ENCODE measurements at places on chromosomes 3 and 15.

DNA sequence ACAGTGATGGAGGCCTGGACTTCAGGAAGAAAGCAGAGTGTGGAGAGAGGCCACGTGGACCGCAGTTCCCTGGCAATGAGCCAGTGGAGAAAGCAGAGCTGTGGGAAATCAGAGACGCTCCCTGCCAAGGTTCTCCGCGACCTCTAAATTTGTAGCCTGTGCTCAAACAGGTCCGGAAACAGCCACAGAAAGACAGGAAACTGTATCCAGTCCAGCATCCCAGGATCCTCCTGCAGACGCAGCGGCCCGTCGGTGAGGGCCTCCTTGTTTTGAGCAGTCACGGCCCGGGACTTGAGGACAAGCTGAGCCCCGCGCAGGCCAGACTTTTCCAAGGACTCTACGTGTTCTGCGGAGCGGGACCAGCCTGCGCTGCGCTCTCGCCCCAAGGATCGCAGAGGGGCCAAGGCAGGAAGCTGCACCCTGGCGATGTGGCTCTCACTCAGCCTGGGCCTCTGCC, 22.3 kb downstream of the RPSA start:
- no peak for DNase-seq

GRCh38 chr3:140686128-140686527, 8.3 kb downstream of the TRIM42 start:
- no peak for DNase-seq

- DNase-seq: no peak
These were observed 13.8 kb downstream of the PKM start for GRCh38 chr15:72217216-72217615.

DNA sequence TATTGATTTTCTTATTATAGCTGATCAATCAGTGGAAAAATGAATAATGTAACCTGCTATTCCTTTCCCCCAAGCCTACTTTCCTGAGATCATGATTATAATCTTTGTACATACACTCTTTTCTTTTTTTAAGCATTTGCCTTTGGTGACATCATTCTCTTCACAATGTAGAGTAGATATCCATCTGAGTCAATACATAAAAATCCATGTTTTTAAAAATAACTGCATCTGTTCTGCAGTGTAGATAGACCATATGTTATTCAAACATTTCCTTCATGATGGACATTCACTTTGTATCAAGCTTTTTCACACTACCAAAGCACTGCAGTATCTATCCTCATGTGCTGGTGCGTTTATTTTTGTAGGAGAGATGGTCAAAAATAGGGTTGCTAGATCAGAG, 211.1 kb downstream of the PTPRG start:
- no peak for DNase-seq

GRCh38 chr15:69881302-69881670, 216.4 kb downstream of the TLE3 start:
- no peak for DNase-seq

DNA sequence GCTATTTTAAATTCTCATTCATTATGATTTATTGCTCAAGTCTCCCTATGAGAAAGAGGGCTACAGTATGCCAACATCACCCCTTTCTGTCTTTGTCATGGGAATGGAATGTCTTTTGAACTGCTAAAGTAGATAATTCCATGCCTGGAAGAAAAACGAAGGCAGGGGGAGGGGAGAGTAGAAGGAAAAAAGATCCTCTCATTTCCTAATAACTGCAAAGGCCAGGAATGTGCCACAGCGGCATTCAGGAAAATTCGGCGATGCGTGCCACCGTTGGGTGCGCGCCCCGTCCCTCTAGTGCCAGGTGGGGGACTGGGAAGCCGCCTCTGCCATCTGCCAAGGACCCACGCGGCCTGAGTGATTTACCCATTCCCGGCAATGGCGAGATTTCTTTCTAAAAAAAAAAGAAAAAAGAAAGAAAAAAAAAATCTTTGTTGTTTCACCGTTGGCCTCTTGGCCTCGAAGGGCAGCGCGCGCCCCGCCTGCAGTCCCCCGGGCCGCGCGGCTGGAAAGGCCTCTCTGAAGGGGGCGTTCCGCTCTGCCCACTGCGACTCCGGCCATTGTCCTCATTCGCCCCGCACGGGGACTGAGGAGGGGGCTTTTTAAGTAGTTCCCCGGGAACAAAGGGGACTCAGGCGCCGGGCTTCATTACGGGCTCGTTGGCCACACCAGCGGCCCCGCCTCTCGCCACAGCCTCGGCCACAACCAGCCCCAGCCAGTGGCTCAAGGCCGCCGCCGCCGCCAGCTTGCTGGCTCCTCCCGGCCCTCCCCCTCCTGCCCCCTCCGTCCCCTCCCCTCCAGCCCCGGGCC, 54.5 kb downstream of the CPN2 start:
- DNase-seq: peak; percentile 30

DNA sequence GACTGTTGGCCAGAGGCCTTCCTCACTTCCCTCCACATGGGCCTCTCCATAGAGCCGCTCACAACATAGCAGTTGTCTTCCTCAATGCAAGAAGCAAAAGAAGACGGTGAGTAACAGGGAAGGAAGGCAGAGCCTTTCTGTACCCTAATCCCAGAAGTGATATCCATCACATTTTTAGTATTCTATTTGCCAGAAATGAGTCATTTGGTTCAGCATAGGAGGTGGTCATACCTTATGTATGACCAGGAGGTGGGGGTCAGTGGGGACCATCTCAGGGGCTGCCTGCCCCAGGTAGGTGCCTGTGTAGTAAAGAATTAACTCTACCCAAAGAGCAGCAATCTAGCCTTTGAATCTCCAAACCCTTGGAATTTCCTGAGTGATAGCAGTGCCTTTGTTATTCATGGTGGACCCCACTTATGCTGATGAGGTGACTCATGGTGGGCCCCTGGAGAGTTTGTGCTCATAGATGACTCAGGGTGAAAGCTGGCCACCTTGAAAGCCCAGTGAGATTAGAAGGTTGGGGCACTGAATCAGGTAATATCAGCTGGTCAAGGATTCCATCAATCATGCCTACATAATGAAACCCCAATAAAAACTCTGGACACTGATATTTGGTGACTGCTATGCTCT, 323.9 kb upstream of the IGF1R start:
- DNase-seq: no peak

- no peak for DNase-seq
These were observed 72.7 kb downstream of the FSIP1 start for GRCh38 chr15:39709941-39710340.
